ENCODE measurements at places on chromosomes 16 and 17. TPM values are rescaled to one million over a fixed set of nuclear protein-coding genes. Genes with fewer than 3 reads are reported as not detected.

GRCh38 chr17:64008830-64009229, 10.7 kb downstream of the PRR29 start:
- H3K4me1 ChIP-seq = peaks cover 35% of the 10 kb centered on the region
- no peak for DNase-seq
- H3K4me3 ChIP-seq = no peak overlapping the region
- no peaks in the 10 kb centered on the region for H3K27me3 ChIP-seq

DNA sequence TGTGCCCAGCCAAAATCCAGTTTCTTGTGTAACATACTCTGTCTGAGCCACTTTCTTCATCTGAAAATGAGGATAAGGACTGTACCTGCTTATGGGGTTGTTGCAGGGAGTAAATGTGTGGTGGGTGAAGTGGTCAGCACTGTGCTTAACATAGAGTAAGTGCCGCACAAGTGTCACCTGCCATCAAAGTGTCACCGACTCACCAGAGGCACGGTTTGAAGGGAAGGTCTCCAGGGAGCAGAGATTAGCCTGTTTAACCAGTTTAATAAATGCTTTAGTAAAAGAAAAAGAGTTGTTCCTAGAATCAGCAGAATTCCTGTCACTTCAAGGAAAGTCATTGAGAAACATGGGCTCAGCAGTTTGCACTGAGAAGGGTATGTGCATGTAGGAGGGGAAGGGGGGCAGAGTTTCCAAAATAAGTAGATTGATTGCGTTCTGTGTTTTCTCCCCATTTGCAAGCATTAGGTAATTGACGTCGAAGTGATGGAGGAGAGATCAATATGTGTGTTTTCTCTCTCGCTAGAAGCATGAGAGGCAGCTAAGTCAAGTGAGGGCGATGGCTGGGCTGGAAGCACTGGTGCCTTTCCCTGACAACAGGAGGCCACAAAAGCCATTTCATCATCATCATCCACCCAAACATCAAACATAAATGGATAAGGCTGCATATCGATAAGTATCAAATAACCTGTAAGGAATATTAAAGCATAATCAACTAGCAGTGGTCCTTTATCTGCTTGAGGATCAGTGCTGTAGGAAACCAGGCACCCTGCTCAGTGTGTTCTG, 19.1 kb downstream of the FAM20A start:
- H3K27me3 ChIP-seq = no peaks in the 10 kb centered on the region
- no peak for DNase-seq
- no peak overlapping the region for H3K4me3 ChIP-seq
- H3K4me1 ChIP-seq = no peaks in the 10 kb centered on the region
- H3K27ac ChIP-seq = no peak overlapping the region

Gene CARD14
- total RNA-seq = not detected

GRCh38 chr16:4618645-4619418, 4.1 kb upstream of the UBALD1 start:
- no peak for DNase-seq
- no peak overlapping the region for H3K4me3 ChIP-seq
- peaks cover 20% of the 10 kb centered on the region for H3K4me1 ChIP-seq
- no peaks in the 10 kb centered on the region for H3K27me3 ChIP-seq

Gene CSH2
- total RNA-seq = not detected
